ENCODE measurements at places on chromosomes 5 and 9.

- H3K27ac ChIP-seq, result no peak overlapping the region
- H3K4me3 ChIP-seq, result no peak overlapping the region
- no peaks in the 10 kb centered on the region for H3K27me3 ChIP-seq
- DNase-seq, result no peak
- no peaks in the 10 kb centered on the region for H3K4me1 ChIP-seq
- H3K36me3 ChIP-seq, result no peaks in the 10 kb centered on the region
These were observed 549.1 kb downstream of the CDK5RAP2 start for GRCh38 chr9:120030847-120031246.

GRCh38 chr5:139700711-139701055, 52.5 kb downstream of the CXXC5 start:
- peaks cover 41% of the 10 kb centered on the region for H3K4me1 ChIP-seq
- no peak for DNase-seq
- H3K4me3 ChIP-seq, result no peak overlapping the region
- H3K36me3 ChIP-seq, result no peaks in the 10 kb centered on the region

DNA sequence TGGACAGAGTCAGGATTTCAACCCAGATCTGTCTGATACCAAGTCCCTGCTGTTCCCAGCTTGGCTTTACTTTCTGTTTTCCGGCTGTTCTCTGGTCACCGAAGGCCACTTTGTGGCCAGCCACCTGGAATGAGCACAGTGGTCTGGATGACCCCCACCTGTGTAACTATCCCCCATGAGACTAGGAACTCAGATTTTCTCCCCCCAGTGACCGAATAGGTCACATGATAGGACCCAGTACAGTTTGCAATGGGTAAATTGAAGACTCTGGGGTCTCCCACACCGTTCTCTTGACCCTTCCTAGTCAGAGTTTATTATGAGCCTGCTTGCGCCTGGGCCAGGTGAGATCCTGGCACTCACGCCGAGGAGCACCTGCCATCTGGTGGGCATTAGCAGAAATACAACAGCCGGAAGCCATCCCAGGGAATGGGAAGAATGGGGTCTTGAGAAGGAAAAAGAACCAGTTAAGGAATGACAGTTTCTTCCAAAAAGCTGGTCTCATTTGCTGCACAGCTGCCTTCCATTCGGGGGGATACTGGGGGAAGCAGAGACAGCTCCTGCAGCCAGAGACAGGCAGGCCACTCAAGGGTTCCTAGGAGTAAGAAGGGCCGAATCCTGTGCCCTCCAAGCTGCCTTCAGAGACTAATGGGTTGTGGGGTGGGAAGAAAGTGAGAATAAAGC, 7.1 kb downstream of the PHYHD1 start:
- peak; percentile 60 for DNase-seq
- H3K4me3 ChIP-seq, result no peak overlapping the region
- no peak overlapping the region for H3K27ac ChIP-seq

GRCh38 chr9:85969727-85970126, 28.8 kb downstream of the NAA35 start:
- no peak overlapping the region for H3K4me3 ChIP-seq
- no peak for DNase-seq
- H3K27me3 ChIP-seq, result no peaks in the 10 kb centered on the region
- no peak overlapping the region for H3K27ac ChIP-seq
- H3K4me1 ChIP-seq, result no peaks in the 10 kb centered on the region
- peaks cover 30% of the 10 kb centered on the region for H3K36me3 ChIP-seq

DNA sequence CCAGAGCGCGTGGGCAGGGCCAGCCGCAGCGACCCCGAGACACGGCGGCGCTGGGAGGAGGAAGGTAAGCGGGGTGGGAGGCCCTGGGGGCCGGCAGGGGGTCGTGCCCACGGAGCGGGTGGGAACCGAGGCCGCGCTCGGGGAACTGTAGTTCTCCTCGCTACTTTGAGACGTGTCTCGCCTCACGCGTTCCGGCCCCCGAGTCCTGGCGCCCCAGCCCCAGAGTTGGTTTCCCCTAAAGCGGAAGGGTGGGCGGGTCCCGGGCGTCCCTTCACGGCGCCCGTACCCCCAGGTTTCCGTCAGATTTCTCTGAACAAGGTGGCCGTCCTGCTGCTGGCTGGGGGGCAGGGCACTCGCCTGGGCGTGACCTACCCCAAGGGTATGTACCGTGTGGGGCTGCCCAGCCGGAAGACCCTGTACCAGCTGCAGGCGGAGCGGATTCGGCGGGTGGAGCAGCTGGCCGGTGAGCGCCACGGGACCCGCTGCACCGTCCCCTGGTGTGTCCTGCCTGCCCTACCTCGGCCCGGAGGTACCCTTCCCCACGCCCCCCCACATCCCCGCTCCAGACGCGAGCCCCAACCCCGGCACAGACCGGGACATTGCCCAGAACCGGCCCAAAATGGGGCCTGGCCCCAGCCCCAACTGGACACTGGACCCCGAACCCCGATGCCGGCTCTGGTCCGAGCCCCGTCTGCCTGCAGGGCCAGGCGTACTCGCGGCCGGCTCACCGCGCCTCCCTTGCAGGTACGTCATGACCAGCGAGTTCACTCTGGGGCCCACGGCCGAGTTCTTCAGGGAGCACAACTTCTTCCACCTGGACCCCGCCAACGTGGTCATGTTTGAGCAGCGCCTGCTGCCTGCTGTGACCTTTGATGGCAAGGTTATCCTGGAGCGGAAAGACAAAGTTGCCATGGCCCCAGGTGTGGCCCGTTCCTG, 709 bp downstream of the UAP1L1 start:
- peaks cover 27% of the 10 kb centered on the region for H3K4me1 ChIP-seq
- peak overlapping the region; percentile 54 for H3K4me3 ChIP-seq
- H3K27ac ChIP-seq, result no peak overlapping the region
- no peak for DNase-seq

GRCh38 chr5:78926252-78926651, 58.9 kb downstream of the ARSB start:
- no peak overlapping the region for H3K27ac ChIP-seq
- no peak for DNase-seq
- peaks cover 14% of the 10 kb centered on the region for H3K4me1 ChIP-seq
- no peaks in the 10 kb centered on the region for H3K27me3 ChIP-seq
- H3K4me3 ChIP-seq, result no peak overlapping the region

DNA sequence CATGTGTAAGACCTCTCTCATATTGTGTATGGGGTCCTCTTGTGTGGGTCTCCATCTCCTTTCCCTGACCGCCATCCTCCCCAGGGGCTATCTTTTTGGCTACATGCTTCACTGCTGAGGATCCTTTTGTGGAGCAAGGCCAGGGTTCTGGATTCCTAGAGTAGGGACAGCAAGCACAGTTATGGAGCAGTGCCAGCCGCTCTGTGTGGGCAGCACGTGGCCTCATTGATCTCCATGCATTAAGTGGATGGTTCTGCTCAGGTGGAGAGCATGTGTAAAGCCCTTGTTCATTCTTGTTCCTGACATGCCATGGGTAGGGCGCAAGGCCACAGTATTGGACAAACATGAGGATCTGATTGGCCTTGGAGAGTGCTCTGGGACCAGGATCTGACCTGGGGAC, 8.9 kb downstream of the PHF2 start:
- no peaks in the 10 kb centered on the region for H3K4me1 ChIP-seq
- H3K27me3 ChIP-seq, result no peaks in the 10 kb centered on the region
- H3K36me3 ChIP-seq, result no peaks in the 10 kb centered on the region
- H3K27ac ChIP-seq, result no peak overlapping the region

GRCh38 chr5:90962481-90962880, 403.9 kb downstream of the ADGRV1 start:
- H3K27me3 ChIP-seq, result no peaks in the 10 kb centered on the region
- no peaks in the 10 kb centered on the region for H3K36me3 ChIP-seq
- DNase-seq, result no peak
- H3K4me3 ChIP-seq, result no peak overlapping the region
- no peaks in the 10 kb centered on the region for H3K4me1 ChIP-seq

- H3K27ac ChIP-seq, result no peak overlapping the region
- H3K4me3 ChIP-seq, result no peak overlapping the region
- H3K27me3 ChIP-seq, result no peaks in the 10 kb centered on the region
- DNase-seq, result no peak
- H3K36me3 ChIP-seq, result no peaks in the 10 kb centered on the region
These were observed 82.1 kb downstream of the LMX1B start for GRCh38 chr9:126695701-126696400.

DNA sequence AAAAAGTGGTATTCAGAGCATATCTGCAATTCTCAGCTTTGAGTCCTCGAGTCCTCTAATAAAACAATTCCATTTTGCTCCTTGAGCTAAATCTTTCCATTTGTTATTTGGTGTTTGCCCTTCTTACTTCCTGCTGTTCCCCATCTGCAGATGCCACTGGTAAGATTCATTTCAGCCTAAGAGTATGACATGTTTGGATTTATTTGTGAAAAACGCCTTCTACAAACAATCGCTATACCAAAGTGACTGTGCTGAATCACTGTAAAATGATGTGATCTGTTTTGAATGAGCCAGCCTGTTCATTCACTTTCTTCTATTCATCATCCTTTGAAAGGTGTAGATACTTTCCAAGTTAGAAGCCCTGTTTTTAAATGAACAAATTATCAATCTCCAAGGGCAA, 27.7 kb downstream of the KCTD16 start:
- no peaks in the 10 kb centered on the region for H3K27me3 ChIP-seq
- peaks cover 27% of the 10 kb centered on the region for H3K4me1 ChIP-seq
- no peak overlapping the region for H3K4me3 ChIP-seq
- no peaks in the 10 kb centered on the region for H3K36me3 ChIP-seq
- DNase-seq, result no peak
- H3K27ac ChIP-seq, result peak overlapping the region; percentile 38

- H3K36me3 ChIP-seq, result no peaks in the 10 kb centered on the region
- DNase-seq, result peak; percentile 99
- H3K4me1 ChIP-seq, result peaks cover 84% of the 10 kb centered on the region
- H3K27ac ChIP-seq, result peak overlapping the region; percentile 99
These were observed 345.7 kb upstream of the WWC1 start for GRCh38 chr5:167945542-167946384.

DNA sequence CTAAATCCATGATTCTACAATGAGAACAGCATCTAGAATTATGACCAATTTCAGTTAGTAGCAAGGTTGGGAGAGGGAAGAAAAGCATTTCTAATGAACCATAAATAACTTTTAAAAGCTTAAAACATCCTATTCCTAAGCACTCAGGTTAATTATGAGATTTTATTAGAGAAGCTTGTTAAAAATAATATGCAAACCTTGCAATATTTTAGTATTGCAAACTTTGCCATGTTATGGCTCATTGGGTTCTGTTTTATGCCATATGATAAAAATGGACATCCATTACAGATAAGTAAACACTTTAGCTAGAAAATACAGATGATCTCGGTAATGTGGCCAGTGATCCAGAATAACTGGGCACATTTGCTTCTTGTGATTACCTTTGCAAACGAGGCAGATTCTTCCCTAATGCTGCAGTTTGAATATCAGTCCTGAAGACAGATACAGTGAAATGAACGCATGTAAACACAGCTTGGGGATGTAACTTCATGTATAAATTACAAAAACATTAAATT, 447.0 kb downstream of the PLK2 start:
- 0 out of 2 replicates have a peak, but pooled peaks cover 4% of the 10 kb centered on the region for H3K4me1 ChIP-seq
- no peak for DNase-seq
- H3K27ac ChIP-seq, result no peak overlapping the region
- no peaks in the 10 kb centered on the region for H3K36me3 ChIP-seq
- H3K4me3 ChIP-seq, result no peak overlapping the region
- H3K27me3 ChIP-seq, result no peaks in the 10 kb centered on the region

GRCh38 chr9:135413461-135413860, 66.1 kb upstream of the PPP1R26 start:
- H3K27ac ChIP-seq, result no peak overlapping the region
- H3K4me1 ChIP-seq, result no peaks in the 10 kb centered on the region
- H3K36me3 ChIP-seq, result no peaks in the 10 kb centered on the region
- no peaks in the 10 kb centered on the region for H3K27me3 ChIP-seq
- no peak overlapping the region for H3K4me3 ChIP-seq
- DNase-seq, result no peak

DNA sequence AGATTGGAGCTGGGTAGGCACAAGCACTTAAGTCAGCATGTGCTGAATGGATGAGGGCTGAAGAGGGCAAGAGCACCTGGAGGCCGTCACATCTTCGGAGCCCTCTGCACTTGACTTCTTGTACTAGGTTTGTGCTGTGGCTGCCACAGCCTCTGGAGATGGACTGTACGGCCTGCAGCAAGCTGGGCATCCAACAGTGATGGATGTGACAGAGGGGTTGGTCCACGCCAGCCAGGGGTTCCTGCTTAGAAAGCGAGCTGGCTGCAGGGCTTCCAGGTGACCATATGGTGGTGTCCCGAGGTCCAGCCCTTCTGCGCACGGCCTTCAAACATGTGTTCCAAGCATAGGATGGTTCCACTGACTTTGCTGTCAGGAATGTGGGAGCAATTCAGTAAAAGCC, 65.1 kb upstream of the PHYKPL start:
- H3K36me3 ChIP-seq, result no peaks in the 10 kb centered on the region
- DNase-seq, result no peak
- no peak overlapping the region for H3K27ac ChIP-seq

DNA sequence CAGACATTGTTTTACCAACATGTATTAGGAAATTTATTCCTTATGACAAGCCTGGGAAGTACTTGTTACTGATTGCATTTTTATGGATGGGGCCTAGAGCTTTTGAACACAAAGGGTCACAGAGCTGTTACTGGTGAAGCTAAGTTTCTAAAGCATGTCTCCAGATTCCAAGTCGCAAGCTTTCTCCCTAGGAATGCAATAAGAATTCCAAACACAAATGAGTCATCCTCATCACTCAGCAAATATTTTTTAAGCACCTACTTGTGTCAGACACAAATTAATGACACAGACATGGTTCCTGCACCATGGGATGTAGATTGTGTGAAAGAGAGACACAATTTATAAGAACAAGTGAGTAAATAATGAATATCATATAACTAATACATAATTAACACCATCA, 11.0 kb upstream of the SH3RF2 start:
- peak; percentile 93 for DNase-seq
- H3K27me3 ChIP-seq, result no peaks in the 10 kb centered on the region
- peaks cover 31% of the 10 kb centered on the region for H3K4me1 ChIP-seq
- H3K27ac ChIP-seq, result peak overlapping the region; percentile 93

- no peak for DNase-seq
- no peak overlapping the region for H3K27ac ChIP-seq
- H3K4me3 ChIP-seq, result no peak overlapping the region
- no peaks in the 10 kb centered on the region for H3K36me3 ChIP-seq
These were observed 164.7 kb upstream of the PTGER4 start for GRCh38 chr5:40514976-40515375.

DNA sequence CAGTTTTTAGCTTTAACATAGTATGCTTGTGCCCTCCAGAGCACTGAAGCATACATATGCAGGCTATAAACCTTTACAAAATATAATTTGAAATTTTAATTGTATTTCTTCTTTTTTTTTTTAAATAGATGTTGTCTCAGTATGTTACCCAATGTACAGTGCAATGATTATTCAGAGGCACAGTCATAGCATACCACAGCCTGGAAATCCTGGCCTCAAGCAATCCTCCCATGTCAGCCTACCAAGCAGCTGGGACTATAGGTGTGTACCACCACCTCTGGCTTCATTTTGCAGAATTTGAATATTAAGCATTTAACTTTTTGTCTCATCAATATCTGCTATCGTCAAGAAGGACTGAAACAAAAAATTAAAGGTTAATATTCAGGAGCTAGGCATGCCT, 16.9 kb upstream of the ZNF782 start:
- H3K27me3 ChIP-seq, result no peaks in the 10 kb centered on the region
- H3K4me3 ChIP-seq, result no peak overlapping the region
- no peak overlapping the region for H3K27ac ChIP-seq
- no peak for DNase-seq
